Activated T-cell treated with anti-CD3 and anti-CD28 coated beads for 24 hours (primary cell): ENCODE measurements at places on chromosomes 4 and X.
A peak's percentile ranks its signal among the peaks of the same experiment; 100 is the strongest.

DNA sequence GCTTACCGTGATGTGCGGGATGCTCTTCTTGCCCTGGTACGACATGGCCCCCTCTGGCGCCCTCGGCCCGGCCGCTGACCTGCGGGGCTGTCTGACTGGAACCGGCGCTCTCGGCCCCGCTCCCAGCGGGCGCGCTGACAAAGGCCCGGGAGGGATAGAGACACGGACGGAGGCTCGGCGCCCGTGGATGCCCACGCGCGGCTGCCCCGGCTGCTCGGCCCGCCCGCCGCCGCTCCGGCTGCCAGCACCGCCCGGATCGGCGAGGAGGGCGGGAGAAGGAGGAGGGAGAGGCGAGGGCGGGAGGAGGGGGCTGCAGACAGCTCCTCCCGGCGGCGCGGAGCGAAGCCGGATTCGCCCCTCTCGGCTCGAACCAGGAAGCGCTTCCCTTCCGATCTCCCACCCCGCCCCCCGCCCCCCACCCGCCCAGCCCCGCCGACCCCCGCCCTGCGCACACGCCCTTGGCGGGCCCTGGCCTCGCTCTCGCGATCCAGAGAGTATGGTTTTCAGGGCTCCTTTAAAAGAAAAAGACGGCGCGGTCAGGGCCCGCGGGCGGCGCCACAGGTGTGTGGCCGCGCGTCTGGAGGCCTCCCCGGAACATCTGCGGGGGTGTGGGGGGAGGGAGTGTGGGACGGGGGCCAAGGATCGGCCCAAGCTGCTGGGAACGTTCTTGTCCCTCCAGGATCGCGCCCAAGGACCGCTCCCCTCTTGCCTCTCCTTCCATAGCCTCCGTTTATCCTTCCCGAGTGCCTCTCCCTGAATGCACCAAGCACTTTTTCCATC is 4.5 kb downstream of the CRMP1 start:
- no peak for DNase-seq

DNA sequence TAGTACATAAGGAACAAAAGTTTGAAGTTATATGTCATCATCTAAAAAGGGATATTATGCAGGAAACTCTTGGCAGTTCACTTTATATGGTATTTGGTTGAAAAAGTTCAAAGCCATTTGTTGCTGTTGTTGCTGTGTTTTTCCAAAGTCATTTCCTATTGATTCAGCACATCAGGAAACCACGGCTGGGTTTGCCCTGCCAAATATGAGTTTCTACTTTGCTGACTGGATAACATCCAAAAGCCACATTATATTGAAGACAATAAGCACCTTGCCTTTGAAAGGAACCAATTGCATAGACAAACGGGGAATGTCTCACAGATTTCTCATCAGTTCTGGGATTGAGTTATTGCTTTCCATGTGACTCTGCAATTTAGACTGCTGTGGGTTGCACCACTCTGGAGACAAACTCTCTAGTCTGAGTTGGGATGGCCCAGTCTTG is 206.1 kb downstream of the SLC39A8 start:
- DNase-seq, result no peak

DNA sequence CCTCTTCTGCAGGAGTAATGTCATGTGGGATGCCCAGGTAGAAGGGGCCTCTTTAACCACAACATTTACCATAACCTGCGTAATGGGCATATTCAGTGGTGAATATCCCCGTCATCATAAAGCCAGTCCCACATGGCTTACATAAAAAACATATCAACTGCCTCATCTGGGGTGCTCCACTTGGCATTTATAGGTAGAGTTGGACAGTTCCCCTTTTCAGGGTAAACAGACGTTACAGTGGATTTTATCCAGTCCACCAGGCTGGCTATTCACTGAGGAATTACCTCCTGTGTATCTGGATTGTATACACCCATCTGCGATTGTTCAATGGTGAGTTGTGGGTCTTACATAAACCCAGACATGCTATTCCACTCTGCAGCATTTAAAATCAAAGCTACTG is 70.7 kb upstream of the ANKRD17 start:
- DNase-seq, result no peak

DNA sequence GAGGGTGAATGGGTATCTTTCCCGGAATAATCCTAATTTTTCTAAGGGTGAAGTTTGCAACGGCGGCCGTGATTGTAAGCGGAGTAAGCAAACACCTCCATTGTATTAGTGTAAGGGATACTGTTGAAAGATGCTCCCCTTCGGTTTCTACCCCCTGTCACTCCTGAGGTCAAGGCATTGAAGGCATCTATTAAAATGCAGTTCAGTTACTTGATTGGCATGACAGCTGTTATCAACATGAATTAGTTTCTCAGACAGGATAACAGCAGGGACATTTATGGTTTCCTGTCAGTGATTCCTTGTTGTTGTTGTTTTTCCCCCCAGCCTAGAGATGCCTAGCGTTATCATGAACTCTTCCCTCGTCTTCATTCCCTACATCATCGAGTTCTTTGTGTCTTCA is 552 bp downstream of the SLC25A14 start:
- DNase-seq, result no peak

- no peak for DNase-seq
These were observed 157.1 kb upstream of the LNX1 start for GRCh38 chr4:53748328-53748772.

- DNase-seq, result no peak
These were observed 1.0 kb upstream of the TLR1 start for GRCh38 chr4:38805530-38806145.

- no peak for DNase-seq
These were observed 100.7 kb downstream of the PTTG2 start for GRCh38 chr4:38060829-38061431.

DNA sequence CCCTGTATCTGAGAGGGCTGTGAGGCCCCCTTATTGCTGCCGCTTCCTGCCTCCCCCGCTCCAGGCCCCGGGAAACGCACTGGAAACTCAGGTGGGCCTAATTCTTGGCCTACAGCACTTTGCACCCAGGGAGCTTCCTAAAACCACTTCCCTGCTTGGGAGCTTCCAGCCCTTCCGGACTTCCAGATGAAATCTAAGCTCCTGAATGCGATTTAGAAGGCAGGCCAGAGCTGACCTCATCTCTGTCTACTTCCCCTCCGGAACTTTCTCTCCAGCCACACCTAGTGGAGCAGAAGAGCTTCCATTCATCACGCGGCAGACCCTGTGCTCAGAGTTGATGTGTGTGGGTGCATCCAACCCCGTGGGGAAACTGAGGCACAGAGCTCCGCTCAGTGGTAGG is 84.2 kb downstream of the SORCS2 start:
- DNase-seq, result no peak

DNA sequence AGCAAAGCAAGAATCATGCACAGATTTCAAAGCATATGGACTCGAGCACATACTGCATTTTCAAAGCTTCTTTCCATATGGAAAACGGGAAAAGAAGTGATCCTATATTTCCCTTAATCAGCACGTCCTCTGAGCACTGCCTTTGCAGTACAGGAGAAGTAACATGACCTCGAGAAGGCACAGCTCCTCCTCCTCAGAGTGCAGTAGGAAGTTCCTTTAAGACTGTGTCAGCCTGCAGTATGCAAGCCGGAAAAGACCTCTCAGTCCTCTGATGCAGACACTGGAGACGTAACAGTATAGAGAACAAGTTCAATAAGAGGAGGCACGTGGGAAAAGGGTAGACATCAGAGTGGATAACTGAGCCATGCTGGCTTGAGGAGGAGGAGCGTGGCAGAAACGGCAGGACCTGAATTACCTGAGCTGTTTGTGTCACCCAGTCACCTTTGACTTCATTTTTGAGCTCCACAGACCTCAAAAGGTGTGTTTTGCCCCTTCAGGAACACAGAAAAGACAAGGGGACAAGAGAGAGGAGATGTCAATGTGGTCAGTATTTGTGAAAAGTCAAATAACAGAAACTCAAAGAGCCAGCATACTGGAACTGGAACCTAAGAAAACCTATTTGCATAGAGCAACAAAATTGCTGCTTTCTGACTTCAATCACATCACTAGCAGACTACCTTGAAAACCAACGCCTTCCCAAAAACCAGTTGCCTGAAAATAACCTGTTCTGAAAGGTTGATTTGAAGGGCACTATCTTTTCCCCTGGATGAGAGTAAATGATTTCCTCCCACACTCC is 20.8 kb downstream of the IRF2 start:
- DNase-seq, result no peak

DNA sequence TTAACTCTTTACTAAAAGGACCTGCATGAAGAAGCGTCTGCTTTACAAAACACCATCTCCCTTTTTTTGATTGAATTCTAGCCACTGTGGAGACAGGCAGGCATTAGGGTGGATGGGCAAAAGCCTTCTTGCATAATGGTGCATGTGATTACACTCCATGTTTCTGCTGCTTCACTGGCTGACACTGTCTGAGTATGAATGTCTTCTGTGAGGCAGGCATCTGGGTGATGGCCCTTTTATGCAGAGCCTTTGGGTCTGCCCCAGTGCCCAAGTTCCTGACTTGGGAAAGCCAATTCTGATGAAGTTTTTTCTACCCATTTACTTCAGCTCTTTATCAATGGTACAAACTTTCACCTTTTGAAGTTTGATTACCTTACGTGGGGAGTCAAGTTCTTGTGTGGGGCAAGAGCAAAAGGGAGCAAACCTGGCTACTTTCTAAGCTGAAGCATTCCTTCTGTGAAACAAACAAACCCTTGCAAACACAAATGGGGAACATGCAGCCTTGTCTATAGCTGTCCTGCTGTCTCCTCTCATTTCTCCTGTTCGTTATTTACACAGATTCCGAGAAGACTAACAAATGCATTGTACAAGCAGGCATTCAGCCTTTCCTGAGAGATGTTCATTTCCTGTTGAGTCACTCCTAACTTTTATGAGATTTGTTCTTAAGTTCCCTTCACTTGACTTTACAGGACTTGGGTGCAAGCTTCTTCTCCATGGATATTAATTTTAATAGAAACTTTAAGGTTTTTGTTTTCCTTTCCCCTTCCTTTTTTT is 301.9 kb downstream of the TLL1 start:
- DNase-seq, result no peak

GRCh38 chrX:39244147-39244546 is 442.9 kb downstream of the MID1IP1 start:
- no peak for DNase-seq

DNA sequence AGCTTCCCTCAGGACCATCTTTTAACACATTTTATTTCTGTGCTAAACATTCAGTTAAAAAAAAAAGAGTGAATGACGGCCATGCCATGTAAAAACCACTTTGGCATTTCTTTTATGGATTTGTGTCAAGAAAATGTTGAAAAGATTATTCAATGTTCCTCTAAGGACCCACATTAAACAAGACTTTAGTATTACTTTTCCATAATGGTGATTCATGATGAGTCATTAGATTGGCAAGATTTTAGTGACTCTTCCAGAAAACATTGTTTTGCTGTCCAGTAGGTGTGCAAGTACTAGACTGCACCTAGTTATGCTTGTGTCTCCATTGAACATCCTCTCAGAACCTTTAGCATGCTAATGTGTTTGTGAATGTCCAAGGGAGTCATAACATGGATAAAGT is 748.6 kb downstream of the STPG2 start:
- DNase-seq, result no peak

- DNase-seq, result no peak
These were observed 1020.7 kb upstream of the SLIT2 start for GRCh38 chr4:19230906-19231545.

DNA sequence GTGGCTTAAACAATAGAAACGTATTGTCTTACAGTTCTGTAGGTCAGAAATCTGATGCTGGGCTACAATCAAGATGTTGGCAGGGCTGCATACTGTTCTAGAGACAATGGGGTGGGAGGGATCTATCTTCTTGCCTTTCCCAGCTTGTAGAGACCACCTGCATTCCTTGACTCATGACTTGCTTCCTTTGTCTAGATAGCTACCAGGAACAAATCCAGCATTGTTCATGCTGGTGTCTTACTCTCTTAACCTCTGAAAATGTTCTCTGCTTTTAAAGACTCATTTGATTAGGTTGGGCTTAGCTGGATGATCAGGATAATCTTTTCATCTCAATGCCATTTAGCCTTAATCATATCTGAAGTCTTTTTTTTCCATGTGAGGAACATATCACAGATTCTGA is 169.0 kb downstream of the ZNF330 start:
- no peak for DNase-seq

GRCh38 chr4:84221704-84222103 is 277.4 kb downstream of the NKX6-1 start:
- DNase-seq, result no peak

DNA sequence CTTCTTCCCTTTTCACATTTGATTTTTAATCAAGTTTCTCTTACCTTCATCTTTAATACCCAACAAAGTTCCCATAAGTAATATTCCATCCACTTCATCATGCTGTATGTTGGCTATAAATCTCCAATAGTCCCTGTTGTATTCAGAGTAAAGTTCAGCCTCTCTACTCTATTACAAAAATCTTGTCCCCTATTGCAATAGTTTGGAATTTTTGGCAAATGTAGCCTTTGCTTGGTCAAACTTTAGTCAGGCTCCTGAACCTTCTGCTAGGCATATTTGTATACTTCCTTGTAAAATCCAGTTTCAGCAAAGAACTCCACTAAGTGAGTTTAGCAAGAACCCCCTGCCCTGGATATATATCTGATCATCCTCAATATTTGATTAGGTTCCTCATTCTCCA is 54.0 kb upstream of the PACRGL start:
- no peak for DNase-seq

- DNase-seq, result no peak
These were observed 148.3 kb downstream of the PDE5A start for GRCh38 chr4:119480331-119480730.

DNA sequence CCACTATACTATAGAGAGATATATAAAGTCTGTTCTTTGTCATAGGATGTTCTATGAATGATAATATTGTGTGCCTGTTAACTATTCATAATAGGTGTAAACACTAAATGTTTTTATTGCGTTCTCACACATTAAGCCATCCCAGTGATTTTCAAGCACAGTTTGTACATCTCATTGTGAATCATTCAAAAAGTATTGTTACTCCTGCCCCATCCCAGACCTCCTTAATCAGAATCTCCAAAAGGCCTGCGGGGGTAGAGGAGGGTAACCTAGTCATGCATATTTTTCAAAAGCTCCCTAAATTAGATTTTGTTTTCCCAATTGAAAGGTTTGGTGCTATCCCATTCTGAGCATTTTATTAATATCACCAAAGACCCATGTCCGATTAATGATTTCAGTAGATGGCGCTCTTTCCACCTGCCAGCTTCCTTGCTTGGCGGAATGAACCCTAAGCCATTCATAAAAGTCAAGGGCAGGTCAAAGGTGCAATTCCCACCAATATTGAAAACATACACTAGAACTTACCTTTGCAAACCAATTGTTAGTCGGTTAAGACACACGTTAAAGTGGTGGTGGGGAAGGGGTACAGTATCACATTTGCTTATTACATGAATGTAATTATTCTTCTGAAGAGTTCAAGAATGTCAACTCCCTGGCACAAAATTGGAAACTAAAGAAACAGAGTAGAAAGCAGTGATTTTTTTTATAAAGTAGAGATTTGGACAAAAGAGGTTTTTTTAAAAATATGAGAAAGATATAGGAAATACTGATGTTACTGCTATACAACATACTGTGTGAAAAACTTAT is 5.8 kb upstream of the TET2 start:
- DNase-seq, result peak; percentile 21

GRCh38 chrX:71102292-71102691 is 4.2 kb downstream of the CXorf65 start:
- no peak for DNase-seq

GRCh38 chr4:184417802-184418511 is 56.4 kb downstream of the IRF2 start:
- DNase-seq, result no peak

GRCh38 chrX:132033166-132033565 is 10.1 kb downstream of the STK26 start:
- DNase-seq, result no peak
